ENCODE measurements at places on chromosomes 16 and 17.

GRCh38 chr17:51263006-51263405 lies 2.7 kb downstream of the UTP18 start:
- DNase-seq: no peak

DNA sequence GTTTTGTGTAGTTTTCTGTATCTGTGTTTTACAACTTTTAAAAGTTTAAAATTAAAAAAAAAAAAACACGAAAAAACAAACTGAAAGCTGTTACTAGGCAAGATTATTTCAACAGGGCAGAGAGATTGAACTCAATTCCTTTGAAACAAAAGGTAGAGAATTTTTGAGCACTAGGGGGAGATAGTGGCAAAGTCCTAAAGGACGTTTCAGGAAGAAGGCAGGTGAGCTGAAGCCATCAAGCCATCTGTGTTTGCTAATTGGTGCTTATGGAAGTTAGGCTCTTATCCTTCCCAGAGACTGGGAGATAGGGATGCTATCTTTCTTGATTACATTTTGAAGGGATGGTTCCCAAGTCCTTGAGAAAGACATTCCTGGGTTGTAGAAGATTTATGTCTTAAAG lies 70.6 kb upstream of the CLEC3A start:
- DNase-seq: no peak

DNA sequence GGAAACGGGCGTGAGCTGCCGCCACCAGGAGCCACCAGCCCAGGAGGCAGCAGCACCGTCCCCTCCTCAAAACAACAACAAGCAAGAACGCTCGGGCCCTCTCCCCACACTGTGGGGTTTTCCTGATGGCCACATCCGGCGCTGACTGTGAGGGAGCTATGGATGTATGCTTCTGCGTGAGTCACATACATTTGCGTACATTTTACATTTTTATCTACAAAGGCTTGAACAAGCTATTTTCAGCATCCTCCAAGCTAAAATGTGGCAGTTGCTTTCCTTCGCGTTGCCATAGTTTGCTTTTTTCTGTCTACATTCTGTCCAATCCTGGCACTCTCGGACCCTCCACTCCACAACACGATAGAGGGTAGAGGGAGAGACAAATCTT lies 2.0 kb upstream of the ABR start:
- no peak for DNase-seq

DNA sequence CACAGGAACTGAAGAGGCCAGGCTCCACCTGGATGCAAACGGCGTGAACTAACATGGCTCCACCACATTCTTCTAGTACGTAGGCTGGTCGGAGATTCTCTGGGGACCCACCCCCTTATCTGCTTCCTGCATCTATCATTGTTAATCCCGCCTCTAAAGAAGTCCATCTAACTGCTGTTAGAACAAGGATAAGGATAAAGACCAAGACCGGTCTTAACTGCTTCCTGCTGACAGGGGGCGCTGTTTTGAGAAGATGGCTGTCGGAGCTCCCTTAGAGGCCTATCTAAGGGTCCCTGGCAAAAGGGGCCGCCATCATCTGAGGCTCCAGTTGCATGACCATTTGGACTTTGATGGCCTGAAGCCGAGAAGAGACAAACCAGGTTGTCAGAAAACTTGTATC lies 25.8 kb upstream of the TNFSF12 start:
- DNase-seq: no peak

DNA sequence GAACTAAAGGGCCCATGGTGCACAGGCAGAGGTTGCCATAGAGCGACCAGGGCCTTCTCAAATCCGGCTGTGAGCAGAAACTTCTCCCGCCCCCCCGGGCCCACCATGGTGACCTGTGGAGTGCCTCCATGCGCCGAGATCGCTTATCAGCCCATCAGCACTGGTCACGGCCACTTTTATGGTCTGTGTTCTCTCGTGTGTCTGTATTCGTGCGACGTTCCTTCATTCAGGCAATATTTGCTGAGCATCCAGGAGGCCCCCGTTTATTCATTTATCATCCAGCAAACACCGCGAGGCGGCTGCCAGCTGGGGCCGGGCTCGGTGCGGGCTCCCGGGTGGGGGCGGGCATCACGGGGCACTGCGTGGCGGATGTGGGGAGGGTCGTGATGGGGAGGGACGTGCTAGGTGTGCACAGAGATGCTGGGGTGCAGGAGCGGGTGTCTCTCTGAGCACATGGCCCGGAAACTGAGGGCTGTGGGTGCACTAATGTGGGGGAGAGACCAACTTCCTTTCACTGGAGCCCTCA lies 88.0 kb upstream of the CBX4 start:
- no peak for DNase-seq

DNA sequence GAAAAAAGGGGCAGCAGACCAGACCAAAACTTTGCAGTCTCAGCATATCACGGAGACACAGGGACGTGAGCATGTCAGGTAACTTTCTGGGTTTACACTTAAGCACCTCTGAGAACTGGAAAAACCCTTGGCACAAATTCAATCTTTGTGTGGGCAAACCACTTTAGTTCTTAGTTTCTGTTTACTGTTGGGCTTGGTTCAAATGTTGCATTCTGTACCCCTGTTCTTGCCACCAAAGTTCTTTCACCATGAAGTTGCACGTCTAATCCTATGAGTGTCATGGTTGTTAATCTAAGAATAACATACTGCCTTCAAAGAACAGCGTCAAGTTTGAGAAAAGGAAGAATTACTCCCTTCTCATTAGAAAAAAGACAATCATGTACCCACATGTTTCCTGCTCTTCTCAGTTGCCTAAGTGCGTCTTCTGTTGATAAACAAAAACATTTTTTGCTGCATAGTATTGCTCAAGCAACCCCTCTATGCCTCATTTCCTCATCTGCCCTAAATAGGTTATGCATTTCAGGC lies 11.6 kb downstream of the KRT33A start:
- DNase-seq: no peak

DNA sequence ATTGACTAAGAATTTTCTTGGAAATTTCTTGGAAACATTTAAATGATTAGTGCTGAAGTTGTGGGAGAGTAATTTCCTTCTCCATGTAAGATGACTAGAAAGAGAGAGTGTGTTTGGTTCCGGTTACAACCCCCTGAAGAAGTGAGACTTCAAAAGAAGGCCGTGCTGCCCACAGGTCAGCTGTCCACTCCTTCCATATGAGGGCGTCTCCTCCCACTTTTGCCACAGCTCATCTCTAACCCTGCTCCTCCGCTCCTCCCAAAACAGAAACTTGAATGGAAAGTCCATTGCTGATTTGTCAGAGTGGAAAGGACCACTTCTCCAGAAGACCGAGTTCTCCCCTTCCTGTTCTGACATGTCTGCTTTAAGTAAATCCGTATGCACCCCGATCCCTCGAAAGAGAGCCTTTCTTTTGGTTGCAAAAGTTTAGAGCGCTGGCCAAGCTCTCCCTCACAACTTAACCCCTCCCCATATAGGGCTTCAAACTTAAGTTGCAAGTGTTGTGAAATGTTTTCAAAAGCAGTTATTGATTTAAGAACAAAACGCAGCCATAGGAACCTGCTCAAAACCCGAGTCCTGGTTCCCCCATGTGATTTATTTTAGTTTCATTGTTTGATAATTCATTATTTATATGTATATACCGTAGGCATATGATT lies 129.5 kb downstream of the SOCS1 start:
- no peak for DNase-seq

GRCh38 chr17:62717889-62718288 lies 90.2 kb downstream of the MARCHF10 start:
- no peak for DNase-seq

GRCh38 chr16:47377154-47377553 lies 83.7 kb downstream of the ITFG1 start:
- DNase-seq: no peak

DNA sequence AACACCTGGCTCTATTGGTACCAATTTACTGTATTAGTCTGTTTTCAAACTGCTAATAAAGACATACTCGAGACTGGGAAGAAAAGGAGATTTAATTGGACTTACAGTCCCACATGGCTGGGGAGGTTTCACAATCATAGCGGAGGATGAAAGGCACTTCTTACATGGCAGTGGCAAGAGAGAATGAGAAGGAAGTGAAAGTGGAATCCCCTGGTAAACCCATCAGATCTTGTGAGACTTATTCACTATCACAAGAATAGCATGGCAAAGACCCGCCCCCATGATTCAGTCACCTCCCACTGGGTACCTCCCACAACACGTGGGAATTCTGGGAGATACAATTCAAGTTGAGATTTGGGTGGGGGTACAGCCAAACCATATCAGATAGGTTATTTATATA lies 22.6 kb upstream of the GOSR1 start:
- no peak for DNase-seq

GRCh38 chr17:29036584-29036983 lies 6.4 kb upstream of the PIPOX start:
- no peak for DNase-seq

- peak; percentile 13 for DNase-seq
Measured at GRCh38 chr17:65294181-65294719, 157.1 kb downstream of the RGS9 start.

- no peak for DNase-seq
Measured at GRCh38 chr16:996681-997080, 15.1 kb downstream of the SOX8 start.

All from GOT3 (cell line).